Stimulated activated CD8-positive, alpha-beta memory T cell treated with anti-CD3 and anti-CD28 coated beads, Interleukin-4, amount 100 ng/mL, for 4 hours (primary cell): ENCODE measurements at places on chromosomes 6 and 20.

GRCh38 chr6:57267586-57268293, 45.6 kb upstream of the RAB23 start:
- DNase-seq = no peak

GRCh38 chr6:151577257-151577656, 83.4 kb downstream of the CCDC170 start:
- DNase-seq = no peak

DNA sequence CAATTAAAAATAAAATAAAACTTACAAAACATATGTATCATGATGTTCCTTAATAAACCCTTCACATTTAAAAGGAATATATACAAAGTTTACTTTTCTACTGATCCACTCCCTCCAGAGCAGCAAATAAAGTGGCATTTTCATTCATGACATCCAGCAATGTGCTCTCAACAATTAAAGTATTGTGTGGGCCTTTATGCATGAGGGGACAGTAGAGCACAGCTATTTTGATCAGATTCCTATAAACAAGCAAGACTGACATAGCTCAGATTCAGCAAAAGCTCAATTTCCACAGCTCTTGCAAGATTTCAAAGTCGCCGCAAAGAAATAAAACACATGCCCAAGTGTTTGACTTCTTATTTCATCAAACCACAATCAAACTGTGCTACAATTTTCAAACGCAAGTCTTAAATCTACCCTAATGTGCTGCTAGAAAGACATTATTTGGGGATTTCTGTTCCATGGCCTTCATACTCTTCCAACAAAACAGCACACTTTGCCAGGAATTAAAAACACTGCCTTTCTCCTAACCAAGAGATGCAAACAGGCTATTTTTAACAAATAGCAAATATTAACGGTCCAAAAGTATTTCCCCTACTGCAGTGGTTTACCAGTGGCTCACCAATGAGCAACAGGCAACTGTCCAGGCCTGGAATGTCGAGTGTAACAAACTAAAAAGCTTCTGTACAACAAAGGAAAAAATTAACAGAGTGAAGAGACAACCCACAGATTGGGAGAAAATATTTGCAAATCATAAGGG, 52.3 kb downstream of the MBOAT1 start:
- DNase-seq = no peak

DNA sequence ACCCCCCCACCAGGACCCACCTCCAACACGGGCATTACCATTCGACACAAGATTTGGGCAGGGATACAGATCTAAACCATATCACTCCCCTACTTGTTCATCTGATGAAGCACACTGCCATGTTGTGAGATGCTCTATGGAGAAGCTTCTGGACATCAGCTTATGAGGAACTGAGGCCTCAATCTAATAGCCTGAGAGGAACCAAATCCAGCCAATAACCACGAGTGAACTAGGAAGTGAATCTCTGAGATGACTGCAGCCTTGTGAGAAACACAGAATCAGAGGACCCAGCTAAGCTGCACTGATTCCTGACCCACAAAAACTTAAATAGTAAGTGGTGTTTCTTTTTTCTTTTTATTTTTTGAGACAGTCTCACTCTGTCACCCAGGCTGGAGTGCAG, 21.6 kb upstream of the ZBTB2 start:
- no peak for DNase-seq

GRCh38 chr20:48019940-48020339, 234.7 kb upstream of the SULF2 start:
- no peak for DNase-seq

GRCh38 chr6:163645560-163645959, 231.0 kb downstream of the QKI start:
- no peak for DNase-seq

GRCh38 chr20:4472906-4473305, 248.8 kb upstream of the PRND start:
- no peak for DNase-seq

GRCh38 chr6:137637121-137637520, 142.9 kb upstream of the OLIG3 start:
- no peak for DNase-seq

GRCh38 chr6:91976797-91977196, 1389.9 kb upstream of the MAP3K7 start:
- DNase-seq = no peak

- DNase-seq = no peak
Observed at GRCh38 chr6:122151066-122151465, 248.4 kb upstream of the HSF2 start.

- no peak for DNase-seq
Observed at GRCh38 chr6:68108233-68108835, 526.7 kb upstream of the ADGRB3 start.

DNA sequence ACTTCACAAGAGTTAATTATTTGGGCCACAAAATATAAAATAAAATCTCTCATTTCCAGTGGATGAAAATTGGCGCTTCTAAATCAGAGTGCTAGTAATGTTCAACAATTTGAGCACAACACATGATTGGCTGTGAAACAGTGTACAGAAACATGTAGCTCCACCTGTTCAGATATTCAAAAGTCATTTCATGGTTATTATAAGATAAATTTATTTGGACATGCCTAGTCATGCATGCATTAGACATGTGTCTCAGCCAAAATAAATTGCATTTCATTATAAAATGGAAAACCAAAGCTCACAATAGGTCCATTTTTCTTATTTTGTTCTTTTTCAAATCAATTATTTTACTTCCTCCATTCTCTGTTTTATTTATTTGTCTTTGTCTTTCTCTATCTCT, 374.8 kb downstream of the LMBRD1 start:
- no peak for DNase-seq

GRCh38 chr6:106197441-106197840, 111.3 kb downstream of the PRDM1 start:
- no peak for DNase-seq

- DNase-seq = no peak
Observed at GRCh38 chr6:30483677-30484279, 5.5 kb upstream of the HLA-E start.

- DNase-seq = no peak
Observed at GRCh38 chr6:13044390-13044789, 283.9 kb downstream of the TBC1D7 start.

GRCh38 chr6:149041953-149042352, 275.6 kb upstream of the TAB2 start:
- DNase-seq = no peak

- DNase-seq = no peak
Observed at GRCh38 chr6:45743028-45743615, 272.5 kb downstream of the CLIC5 start.

DNA sequence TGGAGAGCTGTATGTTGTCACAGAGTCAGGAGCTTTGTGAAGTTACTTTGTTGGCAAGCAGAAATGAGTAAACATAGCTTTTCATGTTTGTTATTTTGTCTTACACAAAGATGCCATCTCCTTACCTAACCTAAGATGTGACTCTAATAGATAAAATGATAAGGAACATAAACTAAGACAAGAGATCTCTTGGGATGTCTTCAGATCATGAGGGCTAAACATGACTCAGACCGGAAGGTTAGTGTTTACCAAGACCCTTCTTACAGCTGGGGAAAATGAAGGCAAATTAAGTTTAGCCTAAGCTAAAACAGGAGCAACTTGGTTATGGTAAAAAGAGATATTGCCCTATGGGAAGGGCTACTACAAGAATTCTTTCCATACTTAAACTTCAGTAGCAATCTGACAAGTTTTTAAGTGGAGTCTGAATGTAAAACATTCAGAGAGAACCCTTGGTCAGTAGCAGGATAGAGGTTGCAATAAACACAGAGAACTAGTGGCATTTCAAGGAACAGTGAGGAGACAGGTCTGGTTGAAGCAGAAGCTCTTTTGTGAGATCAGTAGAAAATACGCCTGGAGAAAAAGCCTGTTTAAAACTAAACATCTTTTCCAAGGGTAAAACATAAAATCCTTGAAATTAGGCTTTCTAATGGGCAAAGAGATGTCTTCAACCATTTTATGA, 29.9 kb downstream of the SGK1 start:
- DNase-seq = no peak

- no peak for DNase-seq
Observed at GRCh38 chr6:3966426-3966825, 112.5 kb downstream of the FAM217A start.

GRCh38 chr6:106077170-106077569, 9.0 kb upstream of the PRDM1 start:
- DNase-seq = no peak

DNA sequence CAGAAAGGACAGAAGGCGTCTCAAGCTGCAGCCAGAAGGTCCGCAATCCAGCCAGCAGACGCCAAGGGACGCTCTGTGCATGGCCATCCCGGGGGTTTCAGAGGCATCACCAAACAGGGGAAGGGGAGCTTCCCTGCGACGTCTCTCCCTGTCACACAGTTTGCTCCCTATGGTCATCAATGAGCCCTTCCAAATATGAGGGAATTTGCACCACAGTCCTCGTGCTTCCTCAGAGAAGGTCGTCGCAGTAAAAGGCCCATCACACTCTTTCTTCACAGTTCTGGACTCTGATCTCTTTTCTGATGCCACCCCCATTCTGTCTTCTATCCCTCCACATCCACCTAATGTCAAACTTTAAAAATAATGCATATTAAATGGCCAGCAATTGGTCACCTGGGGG, 10.2 kb upstream of the FOXC1 start:
- no peak for DNase-seq

DNA sequence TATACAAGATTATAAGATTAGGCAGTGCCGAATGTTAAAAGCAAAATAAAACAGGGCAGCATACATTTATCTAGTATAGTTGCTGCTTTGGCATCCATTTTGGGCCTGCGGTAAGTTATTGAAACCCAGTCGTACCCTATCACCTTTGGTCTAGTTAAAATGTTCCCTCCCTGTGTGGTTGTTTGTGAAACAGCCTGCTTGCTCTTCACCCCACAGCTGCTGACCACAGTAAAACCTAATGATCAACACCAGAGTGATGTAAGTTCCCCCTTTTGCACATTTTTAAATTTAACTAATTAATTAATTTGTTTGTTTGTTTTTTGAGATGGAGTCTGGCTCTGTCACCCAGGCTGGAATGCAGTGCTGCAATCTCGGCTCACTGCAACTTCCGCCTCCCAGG, 50.3 kb upstream of the TXNDC5 start:
- no peak for DNase-seq
